ENCODE measurements at places on chromosomes 1 and 21.

- no peak for DNase-seq
These were observed 193.8 kb upstream of the JUN start for GRCh38 chr1:58977598-58977997.

GRCh38 chr21:33088384-33088783, 18.4 kb downstream of the OLIG1 start:
- DNase-seq, result no peak

DNA sequence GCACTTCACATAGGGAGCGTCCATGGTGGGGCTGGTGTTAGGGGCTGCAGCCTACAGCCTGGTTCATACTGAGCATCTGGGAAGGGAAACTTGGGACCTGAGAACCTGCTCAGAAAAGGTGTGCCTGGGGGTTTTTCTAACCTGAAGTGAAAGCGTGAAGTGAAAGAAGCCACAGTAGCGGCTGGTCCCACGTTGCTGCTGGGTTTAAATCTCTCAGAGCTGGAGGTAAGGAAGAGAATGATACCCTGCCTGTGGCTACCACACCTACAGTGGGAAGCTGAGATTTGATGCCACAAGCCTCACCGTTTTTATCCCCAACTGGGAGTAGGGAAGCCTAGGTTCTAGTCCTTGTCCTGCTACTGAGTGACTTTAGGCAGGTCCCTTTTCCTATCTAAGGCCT, 21.0 kb upstream of the FUCA1 start:
- no peak for DNase-seq

GRCh38 chr1:90295534-90295933, 300.6 kb downstream of the ZNF326 start:
- DNase-seq, result no peak

GRCh38 chr1:214525535-214526019, 25.8 kb downstream of the PTPN14 start:
- no peak for DNase-seq

DNA sequence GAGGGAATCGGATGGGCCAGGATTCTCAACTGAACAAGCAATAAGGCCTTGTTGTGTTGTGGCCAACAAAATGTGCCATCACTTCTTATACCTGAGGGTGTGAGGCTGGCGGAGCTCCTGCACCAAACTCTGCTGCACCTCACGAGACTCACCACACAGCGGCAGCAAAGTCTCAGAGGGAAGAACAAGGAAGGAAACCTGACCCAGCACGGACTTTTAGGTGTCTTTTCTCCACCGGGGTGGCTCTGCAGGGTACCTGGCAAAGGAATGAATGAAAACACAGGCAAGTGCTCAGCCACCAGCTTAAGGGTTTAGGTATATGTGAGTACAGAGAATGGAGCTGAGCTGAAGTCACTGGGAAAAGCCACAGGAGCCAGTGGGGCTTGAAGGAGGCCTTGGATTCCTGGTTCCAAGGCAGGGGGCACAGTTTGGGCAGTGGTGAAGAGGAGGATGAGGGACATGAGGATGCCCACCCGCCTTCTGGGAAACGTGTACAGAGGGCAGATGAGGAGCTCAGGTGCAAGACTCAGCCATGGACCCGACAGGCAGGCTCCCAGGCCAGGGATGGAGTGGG, 31.1 kb upstream of the HSD3B1 start:
- DNase-seq, result no peak

DNA sequence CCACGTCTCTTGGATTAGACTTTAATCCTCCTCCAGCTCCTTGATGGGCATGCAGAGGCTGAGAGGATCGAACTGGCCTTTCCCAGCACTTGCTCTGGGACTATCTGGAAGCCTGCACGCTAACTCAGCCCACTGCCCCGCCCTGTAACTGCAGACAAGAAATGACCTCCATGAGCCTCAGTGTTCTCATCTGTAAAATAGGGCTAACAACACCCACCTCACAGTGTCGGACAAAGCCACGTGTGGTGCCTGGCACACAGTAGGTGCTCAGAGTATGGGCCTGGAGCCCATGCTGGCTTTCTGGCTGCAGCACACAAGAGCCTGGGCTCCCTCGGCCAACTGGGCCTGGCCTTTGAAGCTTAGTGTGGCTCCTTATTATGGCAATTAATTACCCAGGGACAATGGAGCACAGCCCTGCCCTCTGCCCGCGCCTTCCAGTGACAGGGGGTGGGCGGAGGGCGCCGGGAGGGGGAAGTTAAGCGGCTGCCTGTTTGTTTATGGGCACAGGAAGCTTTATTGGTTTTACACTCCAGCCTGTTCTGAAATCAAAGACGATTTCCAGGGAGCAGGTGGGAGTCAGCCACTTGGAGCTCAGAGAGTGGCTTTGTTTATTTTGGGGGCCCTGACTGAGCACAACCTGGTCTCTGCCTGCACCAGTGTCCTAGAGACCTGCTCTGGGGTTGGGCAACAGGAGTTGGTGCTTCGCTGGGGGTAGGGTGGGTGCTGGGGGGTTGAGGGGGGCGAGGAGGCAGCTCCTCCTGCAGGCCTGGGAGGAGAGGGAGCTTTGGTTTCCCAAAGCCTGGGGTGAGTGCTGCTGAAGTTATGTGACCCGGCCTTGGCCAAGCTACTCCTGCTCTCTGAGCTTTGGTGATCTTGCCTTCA, 31.0 kb downstream of the PAX7 start:
- no peak for DNase-seq

DNA sequence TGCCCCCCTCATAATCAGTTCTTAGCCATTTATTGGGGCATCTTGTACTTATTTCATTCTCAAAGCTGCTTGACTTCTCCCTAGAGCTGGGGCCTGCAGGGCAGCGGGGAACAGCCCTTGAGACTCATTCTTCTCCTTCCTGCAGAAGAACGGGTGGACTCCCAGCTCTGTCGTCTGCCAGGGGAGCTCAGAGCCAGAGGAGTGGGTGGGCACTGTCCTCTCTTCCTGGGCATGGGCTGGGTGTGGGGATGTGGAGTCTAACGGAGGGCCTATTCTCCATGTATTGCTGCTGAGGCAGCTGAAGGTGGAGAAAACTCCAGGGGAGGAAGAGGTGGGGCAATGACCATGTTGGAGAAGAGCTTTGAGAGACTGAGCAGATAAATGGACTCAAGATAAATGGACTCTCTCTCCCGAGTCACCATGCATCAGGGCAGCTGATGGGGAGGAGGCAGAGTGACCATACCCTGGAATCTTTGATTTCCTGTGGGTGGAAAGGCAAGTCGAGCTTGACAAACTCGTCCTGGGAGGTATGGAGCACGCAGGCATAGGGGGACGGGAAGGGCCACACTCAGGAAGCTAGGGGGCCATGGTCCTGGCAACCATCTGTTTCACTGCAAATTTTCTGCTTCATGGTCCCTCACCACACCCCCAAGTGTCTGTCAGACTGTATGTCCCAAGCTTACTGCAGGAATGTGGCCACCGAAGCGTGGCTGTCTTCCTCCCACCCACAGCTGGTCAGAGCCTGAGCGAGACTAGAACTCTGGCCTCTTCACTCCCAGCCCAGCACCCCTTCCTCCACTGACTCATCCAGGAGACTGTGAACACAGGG, 56.9 kb upstream of the ATP2B4 start:
- no peak for DNase-seq

DNA sequence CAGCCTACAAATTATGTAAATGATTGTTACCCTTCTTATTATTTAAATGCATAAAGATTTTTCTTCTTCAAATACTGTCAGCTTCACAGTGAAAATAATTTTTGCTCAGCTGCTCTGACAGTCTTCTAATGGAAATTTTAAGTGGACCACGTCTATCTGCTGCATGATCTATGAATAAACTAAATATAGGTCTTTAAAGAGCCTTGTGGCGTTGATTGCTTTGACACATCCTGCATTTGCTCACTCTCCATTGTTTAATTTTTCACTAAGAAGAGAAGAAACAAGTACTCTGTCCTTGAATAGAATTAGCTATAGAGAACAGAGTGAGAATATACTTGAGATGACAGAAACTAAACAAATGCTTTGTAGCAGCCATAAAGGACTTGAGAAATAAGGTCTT, 826.1 kb downstream of the MRPL39 start:
- no peak for DNase-seq

DNA sequence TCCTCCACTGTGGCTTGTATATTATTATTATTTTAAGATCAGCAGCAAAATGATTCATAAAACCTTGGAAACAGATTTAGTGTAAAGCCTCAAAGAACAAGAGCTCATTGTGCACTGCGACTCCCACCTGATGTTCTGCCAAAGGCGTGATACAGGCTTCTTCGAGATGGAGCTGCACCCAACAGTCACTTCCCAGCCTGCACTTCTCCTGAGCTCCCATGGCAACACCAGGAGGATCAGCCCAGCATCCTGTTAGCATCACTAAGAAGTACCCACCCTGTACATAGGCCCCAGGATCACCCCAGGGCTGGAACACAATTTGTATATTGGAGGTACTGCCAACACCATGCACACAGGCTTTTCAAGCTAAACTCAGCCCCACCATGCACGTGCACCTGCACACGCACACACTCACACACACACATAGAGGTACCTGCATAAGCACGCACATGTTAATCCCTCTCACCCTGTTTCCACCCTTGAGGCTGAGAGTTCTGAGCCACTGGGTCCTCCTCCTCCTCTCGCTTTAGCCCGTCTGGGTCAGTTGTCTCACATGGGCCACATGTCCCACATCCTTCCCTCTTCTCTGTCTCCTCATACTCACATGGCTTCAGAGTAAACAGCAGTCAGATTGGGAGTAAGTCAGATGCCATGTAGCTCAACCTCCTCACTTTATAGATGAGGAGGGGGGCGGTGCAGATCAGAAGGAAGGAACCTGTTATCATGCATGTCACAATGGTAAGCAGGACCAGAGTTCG, 281.9 kb upstream of the POU3F1 start:
- DNase-seq, result no peak

- no peak for DNase-seq
These were observed 25.1 kb upstream of the MYCL start for GRCh38 chr1:39926820-39927219.

GRCh38 chr1:10973956-10974881, 38.2 kb upstream of the TARDBP start:
- DNase-seq, result no peak

GRCh38 chr1:27589841-27590426, 14.0 kb downstream of the AHDC1 start:
- DNase-seq, result no peak

GRCh38 chr21:45911806-45912325, 69.7 kb upstream of the COL6A1 start:
- DNase-seq, result no peak

GRCh38 chr21:39451332-39452206, at the start of gene SH3BGR:
SH3BGR (plus strand) TSS chr21:39451970; CDS start chr21:39452097, 127 bp downstream.
- DNase-seq, result no peak

GRCh38 chr1:54967372-54967771, 13.1 kb upstream of the TMEM61 start:
- no peak for DNase-seq

DNA sequence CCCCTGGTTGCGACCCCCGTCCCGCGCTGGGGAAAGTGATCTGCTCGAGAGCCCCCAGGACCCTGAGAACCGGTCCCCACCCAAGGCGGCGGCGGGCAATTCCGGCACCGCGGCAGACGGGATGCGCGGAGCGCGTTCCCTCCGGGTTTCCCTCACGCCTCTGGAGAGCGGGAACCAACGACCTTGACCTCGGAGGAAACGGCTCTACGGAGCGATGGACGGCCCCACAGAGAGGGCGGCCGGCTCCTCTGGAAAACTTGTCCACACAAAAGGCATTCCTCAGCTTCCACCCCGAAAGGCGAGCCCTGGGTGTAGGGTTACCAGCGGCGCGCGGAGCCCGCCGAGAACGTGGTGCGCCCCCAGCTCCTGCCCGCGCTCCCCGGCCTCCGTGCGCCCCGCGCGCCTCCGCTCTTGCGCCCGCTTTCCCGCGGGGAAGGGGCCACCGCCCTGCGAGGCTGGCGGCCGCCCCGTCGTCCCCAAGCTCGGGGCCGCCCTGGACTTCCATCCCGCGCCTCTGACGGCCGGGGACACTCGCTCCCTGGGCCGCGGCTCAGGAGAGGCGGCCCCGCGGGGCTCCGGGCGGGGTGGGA, 391 bp upstream of the KIAA1614 start:
- no peak for DNase-seq

DNA sequence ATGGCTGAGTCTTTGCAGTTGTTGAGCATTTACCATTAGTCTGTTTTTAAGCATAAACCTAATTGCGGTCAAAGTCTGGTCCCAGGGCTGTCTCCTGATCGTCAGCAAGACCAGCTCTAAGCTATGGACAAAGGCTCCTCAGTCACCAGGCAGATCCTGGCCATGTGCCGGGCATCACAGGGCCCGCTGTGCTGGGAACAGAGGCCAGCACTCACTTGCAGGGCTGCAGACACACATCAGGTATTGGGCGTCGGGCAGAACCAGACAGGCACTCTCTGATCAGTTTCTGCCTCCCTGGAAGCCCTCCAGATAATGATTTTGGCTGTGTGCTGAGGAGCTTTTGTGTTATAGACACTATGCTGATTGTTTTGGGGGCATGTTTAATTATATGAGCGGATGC, 26.6 kb downstream of the TMEM51 start:
- DNase-seq, result no peak

- DNase-seq, result no peak
These were observed 14.3 kb downstream of the CHI3L2 start for GRCh38 chr1:111241797-111242196.

GRCh38 chr1:231028682-231029081, 11.4 kb downstream of the FAM89A start:
- DNase-seq, result no peak

GRCh38 chr1:150160964-150161621, 11.4 kb downstream of the PLEKHO1 start:
- DNase-seq, result no peak

GRCh38 chr1:97502360-97502759, 418.5 kb downstream of the DPYD start:
- no peak for DNase-seq
